ENCODE measurements at places on chromosomes 11 and 22. TPM values are rescaled to one million over a fixed set of nuclear protein-coding genes. Genes with fewer than 3 reads are reported as not detected.

The WNT7B gene
- polyA plus RNA-seq: 5.8 TPM

The CCDC157 gene
- 6.9 TPM for polyA plus RNA-seq

The MS4A15 gene
- not detected for polyA plus RNA-seq

The KDM4E gene
- 0.30 TPM for polyA plus RNA-seq

The ALG8 gene
- polyA plus RNA-seq: 59.6 TPM

The TRPC6 gene
- 8.6 TPM for polyA plus RNA-seq

The SLC6A5 gene
- polyA plus RNA-seq: 0.15 TPM

The SPON1 gene
- 62.6 TPM for polyA plus RNA-seq

The PRRG4 gene
- polyA plus RNA-seq: 4.9 TPM

The LIF gene
- polyA plus RNA-seq: 1.7 TPM

DNA sequence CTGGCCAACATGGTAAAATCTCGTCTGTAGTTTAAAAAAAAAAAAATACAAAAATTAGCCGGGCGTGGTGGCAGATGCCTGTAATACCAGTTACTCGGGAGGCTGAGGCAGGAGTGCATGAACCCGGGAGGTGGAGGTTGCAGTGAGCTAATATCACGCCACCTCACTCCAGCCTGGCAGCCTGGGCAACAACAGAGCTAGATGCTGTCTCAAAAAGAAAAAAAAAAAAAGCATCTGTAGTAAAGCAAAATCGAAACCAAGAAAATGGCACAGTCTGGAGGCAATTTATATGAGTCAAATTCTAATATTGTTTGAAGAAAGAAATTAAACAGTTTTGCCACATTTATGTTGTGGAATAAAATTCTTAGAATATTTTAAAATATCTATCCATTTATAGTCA, 365.0 kb upstream of the CHORDC1 start:
- DNase-seq: no peak

DNA sequence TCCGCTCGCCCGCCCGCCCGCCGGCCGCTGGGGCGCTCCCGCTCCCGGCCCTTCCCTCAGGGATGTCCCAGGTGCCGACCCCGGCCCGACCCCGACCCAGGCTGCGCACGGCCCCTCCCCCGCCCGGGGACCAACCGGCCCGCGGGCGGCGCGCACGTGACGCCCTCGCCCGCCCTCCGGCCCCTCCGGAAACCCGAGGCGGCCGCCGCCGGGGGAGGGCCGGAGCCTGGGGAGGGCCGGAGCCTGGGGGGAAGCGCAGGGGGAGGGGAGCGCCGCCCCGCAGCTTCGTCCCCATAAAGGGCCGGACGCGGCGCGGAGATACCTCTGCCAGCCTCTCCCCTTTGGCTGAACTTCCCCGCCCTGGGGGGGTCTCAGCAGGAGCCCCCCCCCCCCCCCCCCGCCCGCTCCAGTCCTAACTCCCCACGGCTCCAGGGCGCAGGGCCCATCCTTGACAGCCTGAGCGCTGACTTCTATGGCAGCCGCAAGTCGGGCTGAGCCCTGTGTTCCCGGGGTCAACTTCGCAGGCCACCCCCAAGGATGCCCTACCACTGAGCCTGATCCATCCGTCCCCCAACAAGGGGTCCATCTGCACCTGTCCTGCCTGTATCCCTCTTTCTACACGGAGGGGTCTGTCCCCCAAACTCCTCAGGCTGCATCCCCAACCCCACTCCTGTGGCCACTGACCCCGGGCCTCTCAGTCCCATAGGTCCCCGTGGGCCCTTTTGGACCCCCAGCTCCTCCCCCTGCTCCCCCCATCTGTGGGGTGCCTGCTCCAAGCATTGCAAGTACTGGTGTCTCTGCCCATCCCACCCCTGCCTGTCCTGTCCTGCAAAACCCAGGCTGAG, at the start of gene MAPK12:
Gene MAPK12 (minus strand): TSS at position 69 of the 845 bp plus-strand sequence. CDS start 174 bp downstream, outside the sequence.
- DNase-seq: no peak

GRCh38 chr11:113160808-113161124, 153.6 kb upstream of the TTC12 start:
- DNase-seq: no peak

- no peak for DNase-seq
Measured at GRCh38 chr11:125211191-125211947, 46.8 kb downstream of the PKNOX2 start.

GRCh38 chr22:39095971-39096370, 1.1 kb upstream of the APOBEC3H start:
- no peak for DNase-seq

GRCh38 chr11:64638018-64638665, 47.1 kb downstream of the SLC22A12 start:
- DNase-seq: no peak

DNA sequence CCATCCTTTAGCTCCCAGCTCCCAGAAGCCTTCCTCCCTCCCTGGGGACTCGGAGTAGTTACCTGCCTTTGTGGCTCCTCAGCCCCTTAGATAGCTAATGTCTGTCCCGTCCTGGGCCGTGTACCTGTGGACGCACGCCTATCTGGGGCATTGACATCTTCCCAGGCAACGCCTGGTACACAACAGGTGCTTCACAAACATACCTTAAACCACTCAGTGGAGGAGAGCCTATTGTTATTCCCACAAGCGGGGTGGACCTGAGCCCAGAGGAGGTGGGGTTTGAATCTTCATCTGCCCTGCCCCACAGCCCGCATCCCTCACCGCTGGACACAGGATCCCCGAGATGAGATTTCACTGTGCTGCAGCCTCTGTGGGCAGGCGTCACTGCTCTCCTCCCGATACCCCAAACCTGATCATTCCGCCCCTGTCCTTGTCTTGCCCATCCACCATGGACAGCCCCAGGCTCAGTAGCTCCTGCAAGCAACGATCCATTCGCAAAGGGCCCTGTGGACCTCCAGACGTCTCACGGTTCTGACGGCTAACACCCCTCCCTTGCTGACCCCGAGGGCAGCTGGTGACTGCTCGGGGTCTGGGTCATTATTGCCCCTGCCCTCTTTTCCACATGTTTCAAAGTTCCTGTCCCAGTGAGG, 73.8 kb upstream of the SHISAL1 start:
- no peak for DNase-seq

DNA sequence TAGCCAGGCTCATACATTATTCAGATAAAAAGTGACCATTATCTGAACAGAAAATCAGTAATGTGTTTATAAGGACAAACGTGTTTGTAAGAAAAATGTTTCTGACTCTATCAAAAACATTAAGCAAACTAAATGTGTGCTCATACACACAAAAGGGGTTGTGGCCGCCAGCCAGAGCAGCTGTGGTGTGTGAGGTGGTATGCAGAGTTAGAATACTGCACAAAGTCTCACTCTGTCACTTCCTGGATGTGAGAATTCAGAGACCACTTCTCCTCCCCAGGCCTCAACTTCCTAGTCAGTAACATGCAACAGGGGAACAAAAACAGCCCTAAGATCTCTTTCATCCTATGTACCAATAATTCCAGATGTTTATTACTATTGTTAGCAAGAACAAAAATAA, 9.4 kb downstream of the OR5B21 start:
- DNase-seq: no peak

DNA sequence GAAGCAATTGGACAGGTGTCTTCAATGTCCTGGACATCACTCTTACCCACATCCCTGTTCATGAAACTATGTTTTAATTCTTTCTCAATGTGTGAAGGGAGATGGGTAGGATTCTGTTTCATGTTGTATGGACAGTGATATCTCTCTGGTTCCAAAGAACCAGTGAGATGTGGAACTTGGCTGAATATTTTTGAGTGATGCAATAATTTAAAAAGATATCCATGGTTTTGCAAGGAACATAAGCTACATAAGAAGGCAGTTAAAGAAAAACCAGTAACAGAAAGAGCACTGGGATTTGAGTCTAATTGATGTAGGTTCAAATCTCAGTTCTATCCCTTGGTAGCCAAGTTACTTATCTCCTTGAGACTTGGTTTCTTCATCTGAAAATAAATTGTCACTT, 7.7 kb upstream of the ELF5 start:
- no peak for DNase-seq

DNA sequence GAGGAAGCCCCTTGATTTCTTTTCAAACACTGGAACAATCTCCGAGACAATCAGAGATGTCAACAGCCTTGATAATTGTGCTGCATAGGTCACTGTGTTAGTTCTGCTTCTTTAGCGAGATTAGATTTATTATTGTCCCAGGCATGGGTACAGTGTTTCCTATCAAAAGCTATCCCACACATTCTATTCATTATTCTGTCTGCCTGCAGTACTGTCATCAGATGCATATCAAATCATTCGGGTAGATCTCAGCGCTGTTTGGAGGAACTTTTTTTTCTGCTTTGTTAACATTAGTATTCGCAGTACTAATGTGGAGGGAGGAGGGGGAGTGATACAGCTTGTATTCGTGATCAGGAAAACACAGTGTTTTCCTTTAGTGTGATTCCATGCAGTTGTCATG, 208.0 kb downstream of the C11orf91 start:
- no peak for DNase-seq

DNA sequence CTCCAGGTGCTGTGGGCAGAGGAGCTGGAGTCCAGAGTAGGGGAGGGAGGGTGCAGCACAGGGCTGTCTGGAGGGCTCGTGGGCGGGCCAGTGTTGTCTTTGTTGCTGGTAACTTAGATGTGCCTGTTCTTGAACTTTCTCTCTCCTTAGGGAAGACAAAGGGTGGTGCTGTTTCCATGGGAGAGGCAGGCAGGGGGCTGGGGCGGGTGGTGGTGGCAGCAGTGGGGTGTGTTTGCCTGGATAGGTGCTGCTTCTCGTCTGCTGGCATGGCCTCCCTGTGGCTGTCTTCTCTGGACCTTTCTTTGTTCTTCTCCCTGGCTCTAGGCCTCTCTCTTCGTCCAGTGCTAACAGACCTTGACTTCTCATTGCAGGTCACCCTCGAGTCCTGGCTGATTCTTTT, 8.5 kb downstream of the SIDT2 start:
- DNase-seq: no peak

DNA sequence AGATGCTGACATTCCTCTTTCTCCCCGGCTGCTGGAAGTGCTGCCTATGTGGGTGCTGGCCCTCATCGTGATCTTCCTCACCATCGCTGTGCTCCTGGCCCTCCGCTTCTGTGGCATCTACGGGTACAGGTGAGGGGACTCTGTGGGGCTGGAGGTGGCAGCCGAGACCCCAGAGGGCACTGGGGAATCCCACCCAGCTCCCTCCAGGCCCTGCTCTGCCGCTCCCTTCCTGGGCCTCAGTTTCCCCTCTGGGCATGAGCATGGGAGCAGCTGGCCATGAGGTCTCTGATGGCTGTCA, 21.8 kb downstream of the CSF2RB start:
- no peak for DNase-seq

GRCh38 chr22:36775586-36775963, 344 bp downstream of the IFT27 start:
- no peak for DNase-seq

DNA sequence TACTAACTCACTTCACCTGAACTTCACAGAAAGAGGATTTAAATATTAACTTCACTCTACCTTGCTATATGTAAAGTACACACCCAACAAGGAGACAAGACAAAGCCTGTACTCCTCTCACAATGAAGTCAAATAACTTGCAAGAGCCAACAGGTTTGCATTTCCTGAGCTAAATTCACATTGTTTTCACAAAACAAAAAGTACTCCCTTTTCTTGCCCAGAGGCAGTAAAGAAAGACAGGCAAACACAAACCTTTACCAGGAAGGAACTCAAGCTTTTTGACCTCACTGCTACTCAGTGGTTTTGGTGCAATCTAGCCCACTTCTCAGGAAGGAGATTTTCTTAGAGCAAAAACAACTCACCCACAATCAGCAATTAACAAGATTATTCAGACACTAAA, 15.7 kb downstream of the USP28 start:
- no peak for DNase-seq
